CD4-positive, alpha-beta T cell treated with Interferon gamma for 1 hour (primary cell): ENCODE measurements at places on chromosomes 2 and 18.

GRCh38 chr2:117833911-117834310 is 19.4 kb downstream of the DDX18 start:
- DNase-seq, result no peak

GRCh38 chr18:56995579-56996188 is 151.2 kb upstream of the BOD1L2 start:
- no peak for DNase-seq

- DNase-seq, result no peak
Measured at GRCh38 chr2:210169516-210170195, 1.6 kb downstream of the KANSL1L start.

GRCh38 chr2:148860037-148860436 is 15.0 kb upstream of the KIF5C start:
- no peak for DNase-seq

GRCh38 chr2:60560734-60561644 is 7.5 kb upstream of the BCL11A start:
- no peak for DNase-seq

- no peak for DNase-seq
Measured at GRCh38 chr2:53969285-53969967, 1.4 kb downstream of the PSME4 start.

DNA sequence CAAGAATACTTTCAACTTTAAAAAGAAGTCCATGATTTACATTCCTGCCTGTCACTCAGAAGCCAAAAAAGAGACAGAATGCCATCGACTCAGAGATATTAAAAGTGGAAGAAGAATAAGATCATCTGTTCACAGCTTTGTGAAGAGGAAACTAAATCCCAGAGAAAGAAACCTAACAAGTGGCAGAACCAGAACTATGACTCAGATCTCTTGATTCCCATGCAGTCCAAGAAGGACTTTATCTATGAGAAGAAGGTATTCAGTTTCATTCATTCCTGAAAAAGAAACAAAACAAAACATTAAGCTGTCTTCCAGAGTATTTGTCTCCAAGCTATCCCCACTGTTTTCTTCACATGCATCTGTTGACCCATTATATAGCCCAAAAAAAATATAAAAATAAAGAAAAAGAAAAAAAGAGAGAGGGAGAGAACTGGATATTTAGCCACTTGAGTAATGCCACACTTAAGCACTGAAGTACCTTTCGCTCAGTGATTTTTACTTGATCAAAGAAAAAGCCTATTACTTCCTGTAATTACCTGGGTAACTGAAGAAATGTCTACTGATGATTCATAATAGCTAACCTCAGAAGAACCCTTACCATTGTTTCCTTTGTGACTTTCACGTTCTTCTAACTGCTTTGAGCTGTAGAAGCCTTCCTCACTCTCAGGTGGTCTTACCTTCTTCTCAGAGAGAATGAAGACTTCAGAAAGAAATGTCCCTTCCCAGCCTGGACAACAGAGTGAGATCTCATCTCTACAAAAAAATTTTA is 17.7 kb upstream of the AKAIN1 start:
- DNase-seq, result no peak

DNA sequence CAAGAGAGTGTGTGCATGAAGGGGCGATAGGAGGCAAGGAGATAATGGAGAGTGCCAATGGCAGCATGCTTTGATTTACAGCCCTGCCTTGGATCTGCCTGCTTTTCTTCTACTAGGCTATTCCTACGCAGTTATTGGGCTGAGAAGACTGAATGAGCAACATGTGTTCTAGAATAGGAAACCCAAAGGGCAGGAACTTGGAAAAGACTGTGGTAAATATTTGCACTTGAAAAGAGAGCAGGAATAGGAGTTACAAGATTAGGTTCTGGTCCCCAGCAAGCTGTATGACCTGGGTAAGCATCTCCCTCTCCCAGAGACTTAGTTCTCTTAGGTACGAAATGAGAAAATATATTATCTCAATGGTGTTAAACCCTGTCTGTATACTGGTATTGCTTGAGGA is 367.7 kb downstream of the CLIP4 start:
- no peak for DNase-seq

- no peak for DNase-seq
Measured at GRCh38 chr2:63819256-63819655, 22.4 kb upstream of the UGP2 start.

- no peak for DNase-seq
Measured at GRCh38 chr2:241821460-241822263, 12.7 kb downstream of the NEU4 start.

DNA sequence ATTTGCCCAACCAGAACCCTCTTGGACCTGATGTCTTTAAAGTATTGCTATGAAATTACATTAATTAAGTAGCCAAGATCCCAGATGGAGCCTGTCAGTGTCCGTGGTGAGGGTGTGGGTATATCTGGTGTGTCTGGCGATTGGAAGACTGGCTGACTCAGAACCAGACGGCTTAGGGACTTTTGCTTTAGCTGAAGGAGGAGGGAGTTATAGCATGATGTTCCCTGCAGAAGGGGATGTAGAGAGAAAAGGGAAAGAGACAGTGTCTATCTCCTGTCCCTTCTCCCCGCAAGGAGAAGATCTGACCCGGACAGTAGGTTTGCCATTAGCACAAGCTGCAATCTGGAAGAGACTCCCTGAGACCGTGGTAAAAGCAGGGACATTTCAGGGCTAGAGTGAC is 60.6 kb downstream of the POU3F3 start:
- DNase-seq, result no peak

GRCh38 chr2:186576614-186577013 is 13.2 kb upstream of the ITGAV start:
- no peak for DNase-seq

GRCh38 chr2:16330982-16331381 is 334.7 kb downstream of the CYRIA start:
- no peak for DNase-seq

GRCh38 chr18:34787931-34788532 is 77.9 kb downstream of the DTNA start:
- no peak for DNase-seq

DNA sequence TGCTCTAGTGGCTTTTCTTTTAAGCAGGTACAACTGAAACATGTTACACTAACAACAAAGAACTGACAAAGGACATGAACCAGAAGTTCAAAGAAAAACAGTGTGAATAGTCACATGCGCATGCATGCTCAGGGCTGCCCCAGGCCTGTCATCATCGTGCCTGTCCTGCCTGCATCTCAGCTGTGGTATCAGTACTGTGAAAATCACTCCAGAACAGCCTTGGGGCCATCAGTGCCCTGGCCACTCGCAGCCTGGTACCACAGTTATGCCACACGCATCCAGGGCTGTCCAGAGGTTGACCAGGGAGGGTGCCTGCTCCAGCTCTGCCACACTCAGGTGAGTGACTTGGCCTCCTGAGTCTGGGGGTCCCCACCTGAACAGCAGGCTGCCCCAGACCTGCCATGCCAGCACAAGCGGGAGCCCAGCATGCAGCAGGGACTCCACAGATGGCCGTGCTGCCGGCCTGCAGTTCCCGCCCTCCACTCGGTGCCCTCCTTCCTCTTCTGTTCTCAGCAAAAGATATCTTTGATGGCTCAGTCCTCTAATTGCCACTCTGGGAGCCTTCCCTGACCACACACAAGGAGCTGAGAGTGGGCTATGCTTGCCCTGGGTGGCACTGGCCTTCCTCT is 12.3 kb downstream of the LIMS2 start:
- DNase-seq, result no peak

- DNase-seq, result no peak
Measured at GRCh38 chr2:26001743-26002351, 19.6 kb upstream of the KIF3C start.
